GM13977 (cell line): ENCODE measurements at places on chromosomes 6 and 20.

DNA sequence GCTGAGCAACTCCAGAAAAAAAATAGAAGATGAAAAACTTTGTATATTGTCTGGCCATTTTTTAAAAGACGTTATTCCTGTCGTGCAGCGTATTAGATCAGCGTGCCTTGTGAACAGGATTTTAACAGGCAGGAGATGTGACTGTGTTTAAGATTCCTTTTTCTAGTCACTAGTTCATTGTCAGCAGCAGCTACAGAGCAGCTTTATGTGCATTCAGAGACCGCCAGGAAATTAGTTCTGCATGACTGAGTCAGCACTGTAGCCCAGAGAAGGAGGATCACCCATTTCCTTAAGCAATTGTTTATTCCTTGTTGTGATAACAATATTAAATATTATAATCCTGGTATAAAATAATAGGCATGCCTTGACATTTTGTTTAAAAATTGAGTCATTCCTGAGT, 75.4 kb upstream of the ADGRB3 start:
- DNase-seq = no peak

DNA sequence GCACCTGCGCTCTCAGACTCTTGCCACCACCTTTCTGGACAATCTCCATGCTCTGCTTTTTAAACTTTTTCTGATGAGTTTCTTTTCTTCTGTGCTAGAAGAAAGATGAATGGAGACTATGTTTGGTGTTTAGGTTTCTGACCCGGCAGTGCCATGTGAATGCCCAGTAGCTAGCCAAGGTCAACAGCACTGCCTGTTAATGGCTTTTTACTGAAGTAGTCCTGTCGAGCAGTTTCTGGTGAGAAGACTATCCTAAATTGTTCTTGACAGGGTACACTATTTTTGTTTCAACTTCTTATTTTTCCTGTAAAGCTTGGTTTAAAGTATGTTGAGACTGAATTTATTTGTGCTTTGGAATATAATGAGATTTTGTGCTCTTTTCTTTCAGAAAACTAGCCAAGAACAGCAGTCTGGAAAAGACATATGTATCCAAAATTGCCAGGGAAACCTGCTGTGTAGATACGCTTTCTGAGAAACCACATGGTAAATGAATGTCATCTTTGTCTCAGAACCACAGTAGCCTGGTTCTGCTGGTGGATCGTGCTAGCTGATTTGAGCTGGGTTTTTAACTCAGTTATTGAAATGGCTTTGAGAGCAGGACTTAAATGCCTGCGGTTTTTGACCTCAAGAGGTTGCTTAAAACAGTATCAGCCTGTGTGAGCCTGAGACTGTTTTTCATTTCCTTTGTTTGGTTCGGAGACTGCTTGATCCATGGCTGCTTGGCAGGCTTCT, 48.1 kb downstream of the KCNS1 start:
- DNase-seq = no peak

DNA sequence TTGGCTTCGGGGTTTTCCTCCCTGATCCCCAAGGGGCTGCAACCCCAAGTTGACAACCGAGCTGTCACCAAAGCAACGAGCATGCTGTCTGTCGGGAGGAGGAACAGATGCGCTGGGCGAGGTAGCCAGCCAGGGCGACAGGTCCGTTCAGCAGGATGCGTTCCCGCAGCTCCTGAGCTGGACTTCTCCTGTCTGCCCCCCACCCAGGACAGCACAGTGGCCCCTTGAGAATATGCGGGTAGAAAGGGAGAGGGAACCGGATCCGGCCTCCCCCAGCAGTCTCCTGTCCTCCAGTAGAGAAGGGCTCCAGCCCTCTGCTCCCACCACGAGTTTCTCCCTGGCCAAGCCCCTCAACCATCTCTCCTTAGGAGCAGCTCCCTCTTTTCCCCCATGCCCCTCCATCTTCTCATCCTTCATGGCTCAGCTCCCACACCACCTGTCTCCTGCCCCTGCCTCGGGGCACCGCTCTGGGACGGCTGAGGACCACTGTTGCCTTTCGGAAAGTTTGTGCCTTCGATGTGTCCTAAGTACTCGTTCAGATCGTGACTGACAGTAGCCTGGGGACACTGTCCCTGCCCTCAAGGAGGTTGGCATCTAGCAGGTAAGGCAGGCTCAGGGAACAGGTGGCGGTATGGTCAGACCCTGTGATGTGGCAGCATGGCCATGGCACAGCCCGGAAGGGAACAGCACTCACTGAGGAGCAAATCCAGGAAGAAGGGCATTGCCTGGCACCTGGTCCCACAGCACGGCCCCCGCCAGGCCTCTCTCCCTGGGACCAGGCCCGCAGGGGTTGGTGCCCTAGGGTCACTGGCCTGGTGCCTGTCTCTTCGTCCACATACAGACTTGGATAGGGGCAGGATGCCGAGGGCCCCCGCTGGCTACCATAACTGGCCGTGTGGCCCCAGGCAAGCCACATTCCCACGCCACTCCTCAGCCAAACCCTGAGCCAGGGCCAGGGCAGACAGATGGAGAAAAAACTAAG, 96.3 kb downstream of the ASXL1 start:
- no peak for DNase-seq

DNA sequence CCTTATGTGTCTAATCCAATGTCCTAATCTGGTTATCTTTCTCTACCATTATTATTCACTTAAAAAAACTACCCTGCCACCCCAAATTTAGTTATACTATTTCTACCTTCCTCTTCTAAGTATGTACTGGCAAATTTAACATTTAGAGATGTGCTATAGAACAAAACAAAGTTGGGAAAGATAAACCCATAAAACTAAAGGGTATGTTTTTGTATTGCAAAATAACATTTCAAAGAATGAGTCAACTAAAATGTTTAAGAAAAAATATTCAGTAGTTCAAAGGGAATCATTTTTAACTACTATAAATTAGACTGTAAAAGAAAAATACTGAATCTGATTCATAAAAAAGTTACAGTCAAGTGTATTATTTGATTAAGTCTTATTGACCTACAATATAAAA, 103.0 kb downstream of the LMBRD1 start:
- no peak for DNase-seq

- no peak for DNase-seq
Measured at GRCh38 chr20:21684671-21685070, 20.8 kb upstream of the PAX1 start.

GRCh38 chr6:83976871-83977270, 56.7 kb upstream of the MRAP2 start:
- no peak for DNase-seq

DNA sequence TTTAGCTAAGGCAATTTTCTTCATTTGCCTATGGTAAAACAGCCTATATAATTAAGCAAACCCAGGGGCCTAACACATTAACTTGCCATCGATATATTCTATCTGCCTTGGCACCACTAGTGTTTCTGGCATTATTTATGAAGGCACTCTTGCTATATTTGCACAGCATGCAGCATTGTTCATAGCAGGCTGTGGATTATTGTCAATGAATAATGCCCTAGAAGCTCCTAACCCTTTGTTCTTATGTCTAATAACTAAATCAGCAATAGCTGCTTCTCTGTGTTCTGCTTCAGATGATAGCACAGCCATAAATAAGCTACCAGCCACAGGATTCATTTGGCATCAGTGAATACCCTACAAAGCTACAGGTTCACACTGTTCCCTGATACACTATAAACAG, 254.8 kb upstream of the STXBP5 start:
- DNase-seq = no peak

DNA sequence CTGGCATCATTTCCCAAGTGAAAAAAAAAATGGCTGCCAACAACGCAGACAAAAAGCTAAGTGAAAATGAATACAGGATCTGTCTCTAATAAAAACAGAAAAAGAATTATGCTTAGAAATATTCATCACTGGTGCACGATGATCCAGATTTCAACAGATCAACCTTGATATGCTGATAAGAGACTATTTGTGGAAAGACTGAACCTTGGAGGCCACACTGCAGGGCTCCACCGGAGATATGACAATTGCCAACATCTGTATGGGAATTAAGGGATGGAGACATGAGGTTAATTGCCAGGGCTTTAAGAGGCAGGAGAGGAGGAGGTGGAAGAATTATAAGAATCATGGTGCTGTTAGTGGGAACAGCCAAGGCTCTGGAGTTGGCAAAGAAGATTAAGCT, 48.3 kb downstream of the PFDN4 start:
- no peak for DNase-seq

DNA sequence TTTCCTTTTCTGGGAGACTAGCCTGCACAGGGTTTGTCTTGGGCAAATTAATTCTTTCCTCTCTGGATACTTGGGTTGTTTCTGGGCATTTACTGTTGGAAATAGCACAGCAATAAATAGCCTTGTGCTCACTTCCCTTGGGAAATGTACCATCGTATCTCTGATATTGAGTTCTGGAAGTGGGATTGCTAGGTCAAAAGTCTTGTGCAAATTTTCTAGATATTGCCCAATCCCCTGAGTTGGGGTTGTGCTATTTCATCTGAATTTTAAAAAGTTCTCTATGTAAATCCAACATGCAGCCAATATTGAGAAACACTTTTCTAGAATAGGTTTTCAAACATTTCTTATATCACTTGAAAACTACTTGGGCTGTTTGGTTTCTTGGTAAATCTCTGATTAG, 64.0 kb upstream of the ELOVL5 start:
- no peak for DNase-seq

GRCh38 chr6:106608080-106608668, 21.1 kb downstream of the RTN4IP1 start:
- peak; percentile 45 for DNase-seq

- DNase-seq = no peak
Measured at GRCh38 chr6:118652051-118652615, 742 bp upstream of the CEP85L start.

GRCh38 chr6:105892577-105893262, 193.4 kb upstream of the PRDM1 start:
- peak; percentile 58 for DNase-seq

DNA sequence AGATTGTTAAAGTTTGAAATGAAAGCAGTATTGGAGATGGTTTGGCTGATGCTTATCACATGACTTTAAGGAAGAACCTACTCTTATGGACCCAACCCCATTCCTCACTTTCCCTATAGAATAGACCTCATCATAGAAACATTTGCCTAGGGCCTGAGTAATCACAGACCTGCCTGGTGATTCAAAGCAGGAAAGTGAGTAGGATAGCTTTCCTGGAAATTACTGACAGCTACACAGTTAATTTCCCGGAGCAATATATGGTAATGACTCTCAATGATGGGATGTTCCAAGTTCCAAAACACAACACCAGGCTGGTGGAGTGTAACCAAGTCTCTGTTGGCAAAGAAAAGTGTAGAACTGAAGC, 233.8 kb downstream of the SIM1 start:
- DNase-seq = no peak
